ENCODE measurements at places on chromosomes 4 and X.

- no peak for DNase-seq
Measured at GRCh38 chrX:104668550-104668949, 102.6 kb downstream of the IL1RAPL2 start.

DNA sequence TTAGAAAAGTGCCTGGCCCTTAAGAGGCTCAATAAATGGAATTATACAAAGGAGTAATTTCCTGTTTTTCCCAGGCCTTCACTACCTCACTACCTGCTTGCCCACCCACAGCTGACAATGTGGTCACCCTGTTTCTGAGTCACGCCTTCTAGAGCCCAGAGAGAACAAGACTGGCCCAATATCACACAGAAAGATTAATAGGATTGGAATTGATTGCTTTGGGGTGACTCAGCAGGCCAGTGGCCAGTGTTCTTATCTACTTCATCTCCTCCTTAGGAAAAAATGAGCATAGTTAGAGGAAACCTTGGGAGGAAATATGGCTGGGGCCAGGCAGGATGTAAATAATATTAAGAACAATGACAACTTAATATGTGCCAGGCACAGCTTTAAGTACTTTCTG lies 4.5 kb upstream of the FGF16 start:
- DNase-seq, result peak; percentile 37

- no peak for DNase-seq
Measured at GRCh38 chr4:136644279-136644678, 888.0 kb downstream of the PCDH18 start.

DNA sequence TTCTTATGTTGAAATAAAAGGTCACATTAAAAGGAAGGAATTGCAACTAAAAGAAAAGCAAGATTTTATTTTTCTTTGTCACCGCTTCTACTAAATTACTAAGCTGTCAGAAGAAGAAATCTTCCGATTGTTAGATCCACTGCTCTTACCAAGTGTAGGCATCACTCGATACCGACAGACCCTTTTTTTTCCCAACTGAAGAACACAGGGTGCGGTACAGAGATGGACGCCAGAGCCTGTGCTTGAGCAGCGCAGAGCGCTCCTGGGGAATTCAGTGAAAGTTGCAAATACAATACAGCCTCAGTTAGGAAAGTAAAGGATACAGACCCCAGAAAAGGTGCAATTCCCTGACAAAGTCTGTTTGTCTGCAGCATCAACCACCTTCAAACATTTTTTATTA lies 94.9 kb upstream of the WDR17 start:
- DNase-seq, result no peak

DNA sequence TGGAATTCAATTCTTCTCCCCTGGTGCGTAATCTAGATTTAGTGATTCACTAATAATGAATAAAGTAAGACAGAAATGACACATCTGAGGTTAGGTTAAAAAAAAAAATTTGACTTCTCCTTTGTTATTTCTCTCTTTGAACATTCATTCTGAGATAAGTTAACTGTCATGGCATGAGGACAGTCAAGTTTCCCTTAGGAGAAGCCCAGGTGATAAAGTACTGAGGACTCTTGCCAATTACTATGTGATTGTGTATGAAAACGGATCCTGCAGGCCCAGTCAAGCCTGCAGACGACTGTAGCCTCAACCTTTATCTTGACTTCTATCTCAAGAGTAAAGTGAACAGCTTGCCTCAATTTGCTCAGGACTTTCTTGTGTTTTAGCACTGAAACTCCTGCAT lies 293.2 kb downstream of the PRR32 start:
- no peak for DNase-seq

All from AG09309 (cell line).